ENCODE measurements at places on chromosomes 13 and 19. TPM values are rescaled to one million over a fixed set of nuclear protein-coding genes. Genes with fewer than 3 reads are reported as not detected.

Gene SLC25A41
- total RNA-seq, result not detected

Gene LSR
- 4.2 TPM for total RNA-seq

Gene KLK6
- total RNA-seq, result not detected

Gene C13orf46
- 0.85 TPM for total RNA-seq

Gene TPTE2
- 0.16 TPM for total RNA-seq

Gene NPAS1
- 0.16 TPM for total RNA-seq

Gene SPRED3
- total RNA-seq, result 0.05 TPM

Gene DOCK9
- 84.4 TPM for total RNA-seq

DNA sequence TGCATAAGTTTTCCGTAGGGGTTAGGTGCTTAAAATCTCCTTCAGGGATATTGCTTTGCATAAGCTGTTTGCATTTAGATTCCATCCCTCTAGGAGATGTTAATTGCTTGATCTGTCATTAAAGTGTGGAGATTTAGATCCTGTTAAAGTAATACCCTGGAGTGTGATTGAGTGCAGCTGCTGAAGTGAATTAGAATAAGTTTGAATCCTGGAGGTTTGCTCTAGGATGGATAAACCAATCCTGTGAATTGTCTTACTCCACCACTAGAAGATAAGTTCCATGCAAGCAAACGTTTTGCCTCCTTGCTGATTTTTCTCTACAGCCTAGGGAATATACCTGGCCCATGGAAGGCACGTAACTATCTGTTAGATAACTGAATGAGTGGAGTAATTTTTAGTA lies 1487.2 kb upstream of the PRR20A start:
- no peak for DNase-seq

- no peak for DNase-seq
Observed at GRCh38 chr13:77358001-77358400, 31.1 kb upstream of the MYCBP2 start.

GRCh38 chr13:20193907-20194631 lies 1.3 kb upstream of the GJB2 start:
- DNase-seq, result no peak

DNA sequence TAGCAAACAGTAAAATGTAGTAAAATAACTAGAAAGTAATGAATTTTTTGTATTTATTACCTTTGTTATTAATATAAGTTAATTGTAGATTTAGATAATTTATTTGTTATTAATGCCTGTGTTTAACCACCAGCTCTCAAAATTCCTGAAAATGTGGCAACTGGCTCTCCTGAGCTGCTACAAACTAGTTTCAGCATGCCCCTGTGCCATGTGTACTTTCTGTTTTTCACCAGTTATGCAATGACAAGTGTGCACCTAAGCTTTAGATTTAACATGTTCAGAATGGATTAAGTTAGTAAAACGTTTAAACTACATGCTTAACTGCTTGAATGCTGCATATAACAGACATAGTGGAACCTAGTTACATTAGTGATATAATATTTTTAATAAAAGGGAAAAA lies 88.1 kb downstream of the POSTN start:
- DNase-seq, result no peak

- no peak for DNase-seq
Observed at GRCh38 chr13:92963029-92963428, 263.6 kb upstream of the GPC6 start.

GRCh38 chr13:102816708-102817107 lies 17.8 kb downstream of the BIVM start:
- no peak for DNase-seq

- DNase-seq, result no peak
Observed at GRCh38 chr19:18167011-18167410, 6.6 kb upstream of the IFI30 start.

- DNase-seq, result no peak
Observed at GRCh38 chr13:110332750-110333149, 25.7 kb downstream of the COL4A2 start.

- no peak for DNase-seq
Observed at GRCh38 chr19:41225238-41226052, 6.4 kb downstream of the AXL start.

GRCh38 chr19:29622166-29623070 lies 16.3 kb downstream of the POP4 start:
- no peak for DNase-seq

- no peak for DNase-seq
Observed at GRCh38 chr13:37148501-37148900, 43.0 kb upstream of the CSNK1A1L start.

DNA sequence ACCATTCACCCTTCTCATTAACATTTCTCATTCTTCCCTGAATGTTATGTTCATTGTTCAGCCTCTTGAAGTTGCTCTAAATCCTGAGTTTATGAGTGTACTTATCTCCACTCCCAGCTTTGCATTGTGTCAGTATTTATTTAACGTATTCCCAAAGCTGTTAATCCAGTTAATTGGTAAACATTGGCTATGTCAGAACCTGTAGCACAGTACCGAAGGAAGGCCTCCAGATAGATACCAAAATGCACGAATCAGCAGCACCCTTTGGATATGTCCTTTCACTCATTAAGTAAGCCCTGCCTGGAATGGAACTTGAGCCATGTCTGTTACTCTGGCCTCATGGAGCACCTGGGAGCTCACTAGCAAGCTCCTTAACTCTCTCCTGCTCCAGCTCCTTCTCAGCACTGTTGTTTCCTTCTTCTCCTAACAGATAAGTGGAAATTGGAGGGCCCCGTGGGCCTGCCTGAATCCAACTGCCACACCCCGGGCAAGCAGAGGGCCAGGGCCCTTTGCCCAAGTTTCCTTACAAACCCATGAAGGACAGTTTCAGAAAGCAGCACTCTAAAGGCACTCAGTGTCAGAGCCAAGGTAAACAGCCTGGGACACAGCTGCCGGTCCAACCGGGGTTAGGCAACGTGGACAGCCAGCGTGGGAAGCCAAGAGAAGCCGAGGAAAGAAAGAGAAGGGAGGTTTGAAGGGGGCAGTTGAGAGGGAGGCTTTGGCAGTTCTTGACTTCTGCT lies 155.0 kb upstream of the SERP2 start:
- DNase-seq, result no peak

DNA sequence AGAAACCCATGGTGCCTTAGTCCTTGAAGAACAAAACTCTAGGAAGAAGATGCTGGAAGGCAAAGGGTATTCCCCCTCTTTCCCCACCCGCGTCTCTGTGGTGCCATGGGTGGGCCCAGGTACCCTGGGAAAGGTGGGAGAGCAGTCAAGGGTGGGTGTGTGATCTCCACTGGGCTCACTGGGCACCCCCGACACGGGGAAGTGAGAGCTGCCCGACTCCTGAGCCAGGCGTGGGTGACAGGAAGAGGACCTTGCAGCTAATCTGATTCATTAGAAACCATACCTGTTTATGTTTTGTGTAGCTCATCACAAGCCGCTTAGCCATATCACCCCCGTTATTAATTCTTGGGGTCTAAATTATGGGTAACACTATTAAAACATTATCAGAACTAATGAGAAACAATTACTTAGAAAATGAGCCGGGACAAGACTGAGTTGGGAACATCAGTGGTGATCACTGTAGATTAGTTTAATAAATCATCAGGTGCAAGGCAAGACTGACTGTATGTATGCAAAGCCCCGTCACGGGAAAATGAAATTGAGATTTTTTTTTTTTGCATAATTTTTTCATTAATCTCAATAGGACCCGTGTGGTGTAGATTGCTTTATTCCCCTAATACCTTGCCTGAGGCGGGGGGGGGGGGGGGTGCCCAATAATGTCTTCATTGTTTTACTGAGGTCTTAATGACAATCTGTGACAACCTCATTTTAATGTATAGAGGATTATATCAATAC lies 77.3 kb downstream of the ZIC5 start:
- DNase-seq, result no peak

DNA sequence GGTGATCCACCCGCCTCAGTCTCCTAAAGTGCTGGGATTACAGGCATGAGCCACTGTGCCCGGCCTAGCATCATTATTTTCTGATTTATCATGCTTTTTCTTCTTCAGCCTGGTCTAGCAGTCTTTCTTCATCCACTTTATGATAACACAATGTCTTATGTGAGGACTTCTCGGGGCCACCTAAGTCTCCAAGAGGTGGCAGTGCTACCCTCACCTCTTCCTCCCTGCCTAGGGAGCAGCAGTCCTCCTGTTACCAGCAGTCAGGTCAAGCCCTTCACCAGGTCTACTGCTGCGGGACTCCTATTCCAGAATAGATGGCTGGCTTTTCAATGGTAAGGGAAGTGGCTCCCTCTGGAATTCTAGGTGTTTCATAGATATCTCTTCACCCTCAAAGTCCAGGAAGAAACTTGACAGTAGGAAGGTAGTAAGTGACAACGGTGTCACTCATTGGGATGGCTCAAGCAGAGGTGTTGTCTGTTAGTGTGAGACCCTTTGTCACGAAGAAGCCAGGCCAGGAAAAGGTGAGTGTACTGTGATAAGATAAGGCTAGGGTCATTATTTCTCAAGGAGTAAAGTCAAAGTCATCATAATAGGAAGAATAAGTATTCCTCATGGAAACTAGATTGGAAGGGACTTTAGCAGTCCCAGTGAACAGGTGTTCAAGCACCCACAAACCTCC lies 164.0 kb downstream of the KLF5 start:
- no peak for DNase-seq

DNA sequence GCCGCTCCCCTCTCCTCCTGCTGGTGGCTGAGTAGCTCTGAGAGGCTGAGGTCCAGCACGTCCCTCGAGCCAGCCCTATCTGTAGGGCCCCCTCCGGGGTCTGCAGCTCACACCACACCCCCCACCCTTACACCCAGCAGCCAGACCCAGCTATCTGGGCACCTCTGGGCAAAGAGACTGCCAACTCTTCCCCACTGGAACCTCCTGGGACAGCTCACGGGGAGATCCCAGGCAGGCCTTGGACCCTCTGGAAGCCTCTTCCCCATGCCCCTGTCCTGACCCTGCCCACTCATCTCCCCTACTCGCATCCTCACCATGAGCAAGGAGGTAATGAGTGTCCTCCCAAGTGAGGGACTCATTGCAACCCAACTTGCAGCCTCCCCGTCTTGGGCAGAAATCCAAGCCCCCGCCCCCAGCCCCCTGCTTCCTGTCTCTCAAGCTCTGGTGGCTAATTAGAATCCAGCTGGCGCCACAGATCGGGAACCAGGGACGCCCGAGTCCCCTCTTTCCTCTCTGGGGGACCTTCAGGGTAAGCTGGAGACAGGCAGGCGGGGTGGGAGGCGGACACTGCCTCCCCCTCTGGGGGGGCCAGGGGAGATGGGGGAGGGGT lies 22.1 kb downstream of the ADGRL1 start:
- DNase-seq, result no peak

DNA sequence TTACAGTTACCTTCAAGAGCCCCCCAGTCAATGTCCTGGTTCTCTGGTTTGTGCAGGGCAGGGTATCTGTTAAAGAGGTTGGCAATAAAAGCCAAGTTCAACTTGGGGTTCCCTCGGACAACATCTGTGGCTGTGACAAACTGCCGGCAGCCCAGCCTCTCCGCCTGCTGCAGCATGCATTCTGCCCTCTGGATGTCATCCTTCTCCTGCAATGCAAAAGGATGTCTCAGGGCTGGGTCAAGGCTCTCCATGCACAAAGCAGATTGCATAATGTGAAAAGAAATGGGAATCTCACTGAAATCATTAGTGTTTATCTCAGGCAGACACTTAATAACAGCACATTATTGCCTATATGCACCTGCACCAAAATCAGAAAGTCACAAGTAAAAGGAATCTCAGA lies 35.1 kb downstream of the LCP1 start:
- no peak for DNase-seq

DNA sequence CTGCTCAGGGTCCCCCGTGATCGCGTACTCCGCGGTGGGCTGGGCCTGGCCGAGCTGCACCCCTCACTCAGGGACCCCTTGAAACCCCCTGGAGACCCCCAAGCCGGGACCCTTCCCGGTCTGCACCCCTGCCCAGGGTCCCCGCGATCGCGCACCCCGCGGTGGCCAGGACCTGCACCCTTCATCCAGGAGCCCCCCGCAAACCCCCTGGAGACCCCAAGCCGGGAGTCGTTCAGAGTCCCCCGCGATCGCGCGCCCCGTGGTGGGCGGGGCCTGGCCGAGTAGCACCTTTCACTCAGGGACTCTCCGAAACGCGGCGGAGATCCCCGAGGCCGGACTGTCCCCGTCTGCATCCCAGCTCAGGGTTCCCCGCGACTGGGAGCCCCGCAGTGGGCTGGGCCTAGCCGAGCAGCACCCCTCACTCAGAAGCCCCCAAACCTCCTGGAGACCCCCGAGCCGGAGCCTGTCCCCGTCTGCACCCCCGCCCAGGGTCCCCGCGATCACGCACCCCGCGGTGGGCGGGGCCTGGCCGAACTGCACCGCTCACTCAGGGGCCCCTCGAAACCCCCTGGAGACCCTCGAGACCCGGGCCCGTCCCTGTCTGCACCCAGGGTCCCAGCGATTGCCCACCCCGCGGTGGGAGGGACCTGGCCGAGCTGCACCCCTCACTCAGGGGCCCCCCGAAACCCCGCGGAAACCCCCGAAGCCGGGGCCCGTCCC lies 748 bp downstream of the LMNB2 start:
- DNase-seq, result no peak

DNA sequence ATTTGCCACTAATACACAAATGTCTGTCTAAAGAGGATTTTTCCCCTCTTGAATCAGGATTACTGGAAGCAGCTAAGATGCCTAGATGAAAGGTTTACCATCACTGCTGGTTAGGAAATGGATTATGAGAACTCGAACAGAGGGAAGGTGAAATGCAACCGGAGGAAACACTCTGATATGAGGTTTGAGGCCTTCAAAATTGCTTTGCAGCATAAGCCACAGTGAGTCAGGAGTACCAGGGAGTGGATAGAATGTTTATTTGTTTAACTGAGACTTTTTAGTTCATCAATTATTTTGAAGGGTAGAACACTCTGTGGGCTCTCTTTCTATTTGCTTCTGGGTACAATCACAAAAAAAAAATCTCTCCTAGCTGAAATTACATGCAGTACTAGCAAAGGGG lies 18.1 kb downstream of the CDADC1 start:
- no peak for DNase-seq

DNA sequence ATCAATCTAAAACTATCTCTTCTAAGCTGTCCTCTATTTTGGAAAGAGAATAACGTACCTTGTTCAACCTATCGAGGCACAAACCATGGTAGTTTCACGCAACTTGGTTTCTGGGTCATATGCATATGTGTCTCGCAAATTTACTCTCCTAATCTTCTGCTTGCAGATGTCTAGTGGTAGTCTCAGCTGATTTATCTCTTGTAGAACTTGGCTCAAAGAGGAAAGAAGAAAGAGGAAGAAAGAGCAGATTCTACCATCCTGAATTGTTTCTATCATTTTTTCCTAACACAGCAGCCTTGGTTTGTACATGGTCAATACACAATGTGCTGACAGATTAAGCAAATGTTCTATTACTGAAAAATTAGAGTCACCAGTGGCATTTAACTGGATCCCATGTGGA lies 282.3 kb downstream of the SPRY2 start:
- DNase-seq, result no peak

DNA sequence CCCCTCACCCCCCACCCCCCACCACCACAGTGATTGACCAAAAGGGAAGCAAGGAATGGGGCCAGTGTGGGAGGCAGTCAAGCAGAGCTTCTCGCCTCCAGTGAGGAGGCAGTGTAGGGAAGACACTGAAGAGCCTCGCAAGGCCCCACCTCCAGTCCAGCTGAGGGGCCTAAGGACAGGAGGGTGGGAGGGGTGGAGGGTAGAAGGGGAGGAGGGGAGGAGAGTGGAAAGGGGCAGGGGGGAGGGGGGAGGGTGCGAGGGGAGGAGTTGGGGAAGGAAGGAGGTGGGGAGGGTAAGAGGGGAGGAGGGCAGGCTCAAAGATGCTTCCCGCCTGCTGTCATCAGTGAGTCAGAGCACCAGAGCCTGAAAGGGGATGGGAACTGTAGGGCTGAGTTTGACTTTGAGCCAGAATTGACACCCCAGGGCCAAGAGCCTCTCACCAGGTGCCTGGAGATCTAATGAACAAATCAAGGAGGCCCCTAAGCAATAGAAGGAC lies 786.2 kb downstream of the UQCRFS1 start:
- DNase-seq, result no peak

Measured in urinary bladder (tissue), 4 donors.